ENCODE measurements at places on chromosomes 4 and X. TPM values are rescaled to one million over a fixed set of nuclear protein-coding genes. Genes with fewer than 3 reads are reported as not detected.
A peak's percentile ranks its signal among the peaks of the same experiment; 100 is the strongest.

- peak; percentile 92 for DNase-seq
These were observed at the start of gene SLC35A2 for GRCh38 chrX:48911412-48912182. TSS of gene SLC35A2 (minus strand) at chrX:48911646. CDS start at chrX:48911636, 10 bp downstream.

GRCh38 chrX:44708470-44708869 is 135.4 kb upstream of the DUSP21 start:
- no peak for DNase-seq

KLB gene
- total RNA-seq, result 0.30 TPM

GRCh38 chrX:99137488-99137887 is 1272.6 kb downstream of the PCDH19 start:
- DNase-seq, result no peak

PRIMPOL gene
- total RNA-seq, result 10.8 TPM

DNA sequence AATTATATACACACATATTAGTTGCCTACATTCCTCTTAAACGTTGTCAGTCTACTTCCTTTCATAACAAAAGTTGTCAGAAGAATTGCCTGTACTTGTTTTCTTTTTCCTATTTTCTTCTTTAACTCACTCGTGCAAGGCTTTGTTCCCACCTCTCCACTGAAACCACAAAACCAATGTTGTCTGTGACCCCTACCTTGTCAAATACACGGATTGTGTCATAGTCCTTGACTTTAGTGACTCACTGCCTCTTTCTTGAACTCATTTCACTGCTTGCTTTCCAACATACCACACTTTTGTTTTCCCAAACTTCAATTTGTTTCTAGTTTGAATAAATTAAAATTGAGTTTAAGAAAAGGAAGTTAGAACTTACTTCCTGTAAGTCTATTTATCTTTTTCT is 283.9 kb upstream of the AGA start:
- no peak for DNase-seq

SLC4A4 gene
- 20.3 TPM for total RNA-seq

DNA sequence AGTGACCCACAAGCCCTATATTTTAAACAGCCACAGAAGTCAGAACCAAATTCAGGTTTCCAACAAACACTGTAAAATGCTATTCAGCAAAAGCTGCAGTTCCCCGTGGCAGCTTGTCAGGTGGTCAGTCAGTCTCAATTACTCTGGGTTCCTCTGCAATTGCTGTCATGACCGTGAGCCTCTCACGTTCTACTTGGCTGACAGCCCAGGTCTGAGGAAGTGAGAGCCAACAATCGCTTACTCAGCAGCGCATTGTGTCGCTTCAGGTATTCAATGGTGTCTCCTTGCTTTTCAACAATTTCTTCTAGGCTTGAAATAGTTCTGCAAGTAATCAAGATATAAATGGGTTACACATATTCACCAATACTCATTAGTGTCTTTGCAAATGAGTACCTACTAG is 25.8 kb downstream of the TRIM75 start:
- no peak for DNase-seq
